ENCODE measurements at places on chromosomes 12 and 14. TPM values are rescaled to one million over a fixed set of nuclear protein-coding genes. Genes with fewer than 3 reads are reported as not detected.

DNA sequence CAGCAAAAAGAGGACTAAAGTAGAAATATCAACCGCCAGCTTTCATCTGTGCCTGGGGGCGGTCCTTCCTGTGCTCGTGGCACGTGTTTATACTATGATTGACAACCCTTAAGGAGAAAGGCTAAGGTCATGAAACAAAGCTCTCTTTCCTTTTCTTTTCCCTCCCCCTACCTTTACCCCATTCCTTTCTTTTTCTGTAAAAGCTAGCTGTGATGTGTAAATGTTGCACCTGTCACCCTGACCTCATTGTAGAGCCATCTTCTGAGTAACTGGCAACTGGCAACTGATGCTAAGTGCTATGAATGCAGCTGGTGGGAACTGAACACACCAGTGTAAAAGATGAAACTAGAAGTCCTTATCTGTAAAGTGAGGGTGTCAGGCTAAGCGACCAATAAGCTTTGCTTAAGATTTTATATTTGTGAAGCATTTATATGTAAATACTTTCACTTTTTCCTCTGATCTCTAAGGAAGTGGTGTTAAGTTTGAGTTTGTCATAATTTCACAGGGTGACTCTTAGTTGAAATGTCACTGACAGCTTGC lies 102.8 kb upstream of the BCAT1 start:
- DNase-seq: peak; percentile 92

- DNase-seq: peak; percentile 52
Measured at GRCh38 chr14:20477211-20477876, 8.1 kb downstream of the PNP start.

- DNase-seq: no peak
Measured at GRCh38 chr14:25062022-25062321, 12.0 kb upstream of the STXBP6 start.

- DNase-seq: no peak
Measured at GRCh38 chr12:27968972-27969623, 3.4 kb downstream of the PTHLH start.

- no peak for DNase-seq
Measured at GRCh38 chr12:1281683-1282366, 290.8 kb downstream of the ERC1 start.

- DNase-seq: no peak
Measured at GRCh38 chr14:34782031-34782430, 67.6 kb upstream of the CFL2 start.

DNA sequence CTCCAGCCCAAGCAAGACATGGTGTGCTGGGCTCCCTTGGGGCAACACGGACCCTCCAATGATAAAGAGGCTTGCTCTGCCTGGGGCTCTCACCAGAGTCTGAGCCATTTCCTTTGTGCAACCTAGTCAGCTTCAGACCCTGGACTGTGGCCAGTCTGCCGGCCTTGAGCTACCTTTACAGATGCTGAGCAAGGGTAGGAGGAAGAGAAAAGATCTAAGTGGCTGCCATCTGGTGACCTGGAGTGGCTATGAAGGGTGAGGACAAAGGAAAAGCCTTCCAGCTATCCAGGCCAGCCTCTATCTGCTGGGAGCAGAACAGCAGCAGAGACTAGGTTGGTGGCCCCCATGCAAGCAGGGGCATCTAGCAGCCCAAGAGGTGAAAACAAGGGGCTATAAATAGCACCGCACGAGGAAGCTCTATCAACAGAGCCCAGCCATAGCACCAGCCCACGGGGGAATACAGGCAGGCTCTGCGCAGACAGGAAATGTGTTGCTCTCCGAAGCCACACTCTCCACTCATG lies 230.1 kb downstream of the FOXN3 start:
- DNase-seq: peak; percentile 63

DNA sequence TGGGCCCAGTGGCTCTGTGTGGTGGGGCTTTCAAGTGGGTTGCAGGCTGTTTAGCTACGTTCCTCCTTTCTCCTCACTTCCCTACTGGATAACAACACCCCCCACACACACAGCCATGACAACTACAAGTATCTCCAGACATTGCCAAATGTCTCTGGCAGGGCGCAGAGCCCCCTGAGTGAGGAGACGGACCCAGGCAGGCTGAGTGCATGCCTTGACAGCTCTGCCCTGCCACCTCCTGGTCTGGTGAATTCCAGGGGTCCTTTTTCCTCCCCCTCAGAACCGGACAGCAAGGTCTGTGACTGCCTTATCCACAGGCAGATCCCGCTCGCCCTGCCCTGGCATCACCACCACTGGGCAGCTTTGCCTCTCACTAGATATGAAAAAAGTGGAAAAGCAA lies 276.5 kb downstream of the TMEM132C start:
- no peak for DNase-seq

GRCh38 chr12:10331642-10332239 lies 24.1 kb downstream of the KLRD1 start:
- peak; percentile 63 for DNase-seq

DNA sequence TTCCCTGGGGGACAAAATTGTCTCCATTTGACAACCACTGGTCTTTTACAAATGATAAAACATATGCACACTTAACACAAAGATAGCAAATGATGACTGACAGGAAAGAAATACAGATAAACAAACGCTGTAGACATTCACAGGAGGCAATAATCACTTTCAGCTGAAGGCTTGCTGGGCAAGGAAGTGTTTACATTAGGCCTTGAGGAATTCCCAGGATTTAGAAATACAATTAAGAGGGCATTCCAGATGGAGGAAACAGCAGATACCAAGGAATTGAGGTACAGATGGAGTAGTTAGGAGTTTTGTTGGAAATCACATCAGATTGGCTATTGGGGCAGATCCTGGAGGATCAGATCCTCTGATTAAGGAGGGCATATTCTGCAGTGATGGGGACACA lies 93.9 kb downstream of the DYRK2 start:
- no peak for DNase-seq

DNA sequence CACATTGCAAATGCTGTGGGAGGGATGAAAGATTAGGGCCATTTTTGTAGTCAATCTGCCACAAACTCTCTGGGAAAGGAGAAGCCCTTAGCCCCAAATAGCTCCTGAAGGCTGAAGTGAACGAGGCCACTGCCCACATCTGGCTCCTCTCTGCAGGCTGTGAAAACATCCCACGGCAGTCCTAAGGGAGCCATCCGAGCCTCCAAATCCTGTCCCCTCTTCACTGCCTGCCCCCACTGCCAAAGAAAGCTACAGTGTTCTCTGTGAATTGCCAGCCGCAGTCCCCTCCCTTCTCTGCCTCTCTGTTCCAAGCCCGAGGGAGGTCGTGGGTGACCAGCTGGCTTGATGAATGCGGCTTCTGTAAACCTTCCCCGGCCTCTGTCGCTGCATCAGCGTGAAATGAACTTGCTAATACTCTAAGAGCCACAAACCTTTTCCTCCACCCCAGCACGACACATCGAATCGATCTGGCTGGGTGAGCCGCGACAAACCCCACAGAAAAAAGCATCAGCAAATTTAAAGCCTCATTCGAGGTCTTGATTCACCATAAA lies 180.7 kb upstream of the NRXN3 start:
- no peak for DNase-seq

GRCh38 chr14:90782892-90783291 lies 33.3 kb downstream of the TTC7B start:
- no peak for DNase-seq

The CCDC177 gene
- total RNA-seq: not detected

The TMEM63C gene
- total RNA-seq: 5.0 TPM

The LRP1-AS gene
- not detected for total RNA-seq

The ZC3H10 gene
- total RNA-seq: 11.9 TPM

The CCDC38 gene
- total RNA-seq: not detected

The HOXC4 gene
- total RNA-seq: 9.7 TPM
